Uterine smooth muscle cell (primary cell): ENCODE measurements at places on chromosomes 3 and 15. TPM values are rescaled to one million over a fixed set of nuclear protein-coding genes. Genes with fewer than 3 reads are reported as not detected.

BFSP2 gene
- not detected in 2 replicates for total RNA-seq

CCDC13 gene
- total RNA-seq: 0.33 and 0.62 TPM in 2 replicates

PRICKLE2 gene
- total RNA-seq: 12.8 and 28.5 TPM in 2 replicates

AADAC gene
- 0.12 TPM in 1 of 2 replicates, not detected in the other for total RNA-seq

DUOX1 gene
- total RNA-seq: not detected in 2 replicates

SLC22A13 gene
- total RNA-seq: 0.22 and 0.25 TPM in 2 replicates

FBXO45 gene
- total RNA-seq: 11.0 and 17.8 TPM in 2 replicates

OCA2 gene
- total RNA-seq: not detected in 2 replicates

GLDN gene
- total RNA-seq: 0.22 and 0.37 TPM in 2 replicates

GPR87 gene
- total RNA-seq: not detected in 2 replicates

XCR1 gene
- under 0.01 TPM in 1 of 2 replicates, not detected in the other for total RNA-seq

GOLGA6D gene
- total RNA-seq: 0.12 TPM in 1 of 2 replicates, not detected in the other

GMNC gene
- total RNA-seq: 0.11 and 0.25 TPM in 2 replicates

DPPA2 gene
- not detected in 2 replicates for total RNA-seq

TMC3 gene
- not detected in 2 replicates for total RNA-seq

DUOXA2 gene
- not detected in 2 replicates for total RNA-seq

KIAA1143 gene
- 17.4 and 19.5 TPM in 2 replicates for total RNA-seq

BLM gene
- total RNA-seq: 1.7 and 9.7 TPM in 2 replicates

ISL2 gene
- total RNA-seq: 0.12 and 0.55 TPM in 2 replicates

ZNF770 gene
- 35.7 and 53.1 TPM in 2 replicates for total RNA-seq

BTLA gene
- total RNA-seq: 0.12 TPM in 1 of 2 replicates, not detected in the other

ZBTB20 gene
- 14.9 and 17.4 TPM in 2 replicates for total RNA-seq

ABI3BP gene
- total RNA-seq: 7.0 and 11.5 TPM in 2 replicates

TM4SF18 gene
- 0.22 and 0.37 TPM in 2 replicates for total RNA-seq

MFGE8 gene
- total RNA-seq: 100 and 165 TPM in 2 replicates

CNTN3 gene
- 4.2 and 5.0 TPM in 2 replicates for total RNA-seq

GP5 gene
- total RNA-seq: under 0.01 TPM in 1 of 2 replicates, not detected in the other

TMEM207 gene
- total RNA-seq: not detected in 2 replicates

SCAANT1 gene
- not detected in 2 replicates for total RNA-seq

MOBP gene
- total RNA-seq: under 0.01 TPM in 2 replicates

KIF15 gene
- 7.4 and 27.2 TPM in 2 replicates for total RNA-seq

PPP1R14D gene
- total RNA-seq: not detected in 2 replicates

TASOR gene
- 91.7 and 95.5 TPM in 2 replicates for total RNA-seq

TICRR gene
- 3.2 and 8.7 TPM in 2 replicates for total RNA-seq

NIT2 gene
- 14.1 and 23.2 TPM in 2 replicates for total RNA-seq

GBE1 gene
- 198 and 282 TPM in 2 replicates for total RNA-seq

COLQ gene
- total RNA-seq: 0.66 and 0.75 TPM in 2 replicates
